ENCODE measurements at places on chromosomes 7 and 10.

GRCh38 chr10:7186387-7187018 is 224.3 kb downstream of the SFMBT2 start:
- DNase-seq = no peak

DNA sequence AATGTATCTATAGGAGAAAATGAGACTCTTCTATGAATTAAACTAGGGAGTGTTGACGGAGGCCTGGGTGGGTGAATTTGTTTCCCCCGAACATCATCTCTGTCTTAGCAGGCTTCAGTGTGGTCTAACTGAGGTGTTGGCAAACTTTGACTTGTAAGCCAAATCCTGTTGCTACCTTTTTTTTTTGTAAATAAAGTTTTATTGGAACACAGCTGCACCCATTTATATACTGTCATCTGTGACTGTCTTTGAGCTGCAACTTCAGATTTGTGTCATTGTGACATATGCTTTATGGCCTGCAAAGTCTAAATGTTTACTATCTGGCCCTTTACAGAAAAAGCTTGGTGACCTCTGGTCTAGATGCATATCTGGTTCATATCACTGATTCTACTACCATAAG is 455.9 kb downstream of the LRMDA start:
- no peak for DNase-seq

DNA sequence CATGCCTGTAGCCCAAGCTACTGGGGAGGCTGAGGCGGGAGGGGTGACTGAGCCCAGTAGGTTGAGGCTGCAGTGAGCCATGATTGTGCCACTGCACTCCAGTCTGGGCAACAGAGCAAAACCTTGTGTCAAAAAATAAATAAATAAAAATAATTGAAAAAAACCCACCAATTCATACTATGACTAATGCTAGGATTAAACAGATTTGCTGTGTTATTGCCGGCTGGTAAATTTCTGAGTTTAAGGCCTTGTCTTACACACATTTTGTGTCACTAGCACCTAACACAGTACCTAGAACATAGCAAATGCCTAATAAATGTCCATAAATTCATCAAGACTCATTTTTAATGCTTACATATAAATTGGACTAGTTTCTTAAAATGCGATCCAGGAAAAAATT is 8.7 kb downstream of the ESYT2 start:
- DNase-seq = no peak

DNA sequence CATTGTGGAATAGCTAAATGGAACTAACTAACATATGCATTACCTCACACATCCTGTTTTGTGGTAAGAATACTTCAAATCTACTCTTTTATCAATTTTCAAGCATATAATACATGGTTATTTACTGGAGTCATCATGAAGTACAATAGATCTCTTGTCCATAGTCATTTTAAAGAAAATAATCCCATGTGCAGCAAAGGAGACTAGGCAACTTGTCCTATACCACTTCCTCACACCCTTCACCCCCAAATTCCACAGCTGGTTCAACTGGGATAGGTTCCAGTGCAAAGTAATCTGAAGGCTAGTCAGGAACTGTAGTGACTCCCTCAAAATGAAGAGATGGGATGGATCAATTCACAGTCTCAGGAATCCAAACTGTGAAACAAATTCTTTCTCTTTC is 176.1 kb downstream of the SGMS1 start:
- DNase-seq = no peak

DNA sequence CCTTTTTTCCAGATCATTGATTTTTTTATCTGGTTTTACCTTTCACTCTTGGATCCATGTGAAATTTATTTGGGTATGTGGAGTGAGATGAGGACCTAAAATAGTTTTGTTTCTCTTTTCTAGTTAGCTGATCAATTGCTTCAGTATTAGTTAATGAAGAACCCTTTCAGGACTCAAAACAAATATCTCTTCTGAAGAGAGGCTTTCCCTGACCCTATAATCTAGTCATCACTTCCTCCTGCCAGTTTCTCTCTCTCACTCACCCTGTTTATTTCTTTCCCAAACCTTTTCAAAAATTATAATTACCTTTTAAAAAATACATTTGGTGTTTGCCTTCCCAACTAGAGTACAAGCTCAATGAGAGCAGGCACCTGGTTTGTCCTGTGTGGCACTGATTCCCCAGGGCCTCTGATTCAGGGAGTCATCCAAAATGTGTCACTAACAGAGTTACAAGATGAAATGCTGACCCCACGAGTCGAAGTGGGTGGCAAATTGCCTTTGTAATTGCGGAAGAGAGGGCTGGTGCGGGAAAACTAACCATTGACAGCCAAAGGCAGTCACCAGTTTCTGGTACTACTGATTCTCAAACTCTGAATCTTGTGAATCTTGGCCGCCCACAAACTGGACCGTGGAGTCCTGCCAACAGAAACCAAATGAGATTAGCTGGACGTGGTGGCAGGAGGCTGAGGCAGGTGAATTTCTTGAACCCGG is 2.4 kb downstream of the TMEM140 start:
- no peak for DNase-seq

Data from Calu3 (cell line).